Hematopoietic multipotent progenitor cell treated with erythropoietin and hydrocortisone succinate and interleukin-3 and kit ligand, for 6 days (in vitro differentiated cells): ENCODE measurements at places on chromosomes 4 and X.
A peak's percentile ranks its signal among the peaks of the same experiment; 100 is the strongest.

DNA sequence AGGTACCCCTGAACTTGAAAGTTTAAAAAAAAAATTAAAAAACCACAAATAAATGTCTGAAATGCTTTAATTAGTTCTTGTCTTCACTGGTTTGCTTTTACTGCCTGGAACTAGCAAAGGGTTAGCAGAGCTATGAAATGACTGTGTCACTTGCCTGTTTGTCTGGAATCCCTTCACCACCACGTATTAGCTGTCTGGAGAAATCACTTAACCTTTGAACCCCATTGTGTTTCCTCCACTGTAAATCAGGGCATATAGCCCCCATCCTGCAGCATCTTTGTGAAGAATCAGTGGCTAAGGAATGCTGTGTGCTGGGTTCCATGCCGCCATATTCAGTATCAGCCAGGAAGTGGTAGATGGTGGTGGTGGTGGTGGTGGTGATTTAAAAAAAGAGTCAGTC lies 6.3 kb downstream of the CYTL1 start:
- DNase-seq: no peak

DNA sequence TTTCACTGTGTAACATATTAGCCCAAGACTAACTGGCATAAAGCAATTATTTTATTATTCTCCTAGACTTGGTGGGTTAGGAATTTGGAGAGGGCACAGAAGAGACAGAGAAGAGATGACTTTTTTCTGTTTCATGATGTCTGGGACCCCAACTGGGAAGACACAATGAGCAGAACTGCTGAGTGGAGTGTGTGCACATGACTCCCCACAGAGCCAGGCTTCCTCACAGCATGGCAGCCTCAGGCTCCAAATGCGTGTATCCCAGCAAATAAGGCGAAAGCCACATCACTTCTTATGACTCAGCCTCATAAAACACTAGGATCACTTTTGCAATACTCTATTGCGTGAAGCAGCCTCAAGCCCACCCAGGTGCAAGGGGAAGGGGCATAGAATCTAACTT lies 68.4 kb downstream of the MFAP3L start:
- DNase-seq: no peak

DNA sequence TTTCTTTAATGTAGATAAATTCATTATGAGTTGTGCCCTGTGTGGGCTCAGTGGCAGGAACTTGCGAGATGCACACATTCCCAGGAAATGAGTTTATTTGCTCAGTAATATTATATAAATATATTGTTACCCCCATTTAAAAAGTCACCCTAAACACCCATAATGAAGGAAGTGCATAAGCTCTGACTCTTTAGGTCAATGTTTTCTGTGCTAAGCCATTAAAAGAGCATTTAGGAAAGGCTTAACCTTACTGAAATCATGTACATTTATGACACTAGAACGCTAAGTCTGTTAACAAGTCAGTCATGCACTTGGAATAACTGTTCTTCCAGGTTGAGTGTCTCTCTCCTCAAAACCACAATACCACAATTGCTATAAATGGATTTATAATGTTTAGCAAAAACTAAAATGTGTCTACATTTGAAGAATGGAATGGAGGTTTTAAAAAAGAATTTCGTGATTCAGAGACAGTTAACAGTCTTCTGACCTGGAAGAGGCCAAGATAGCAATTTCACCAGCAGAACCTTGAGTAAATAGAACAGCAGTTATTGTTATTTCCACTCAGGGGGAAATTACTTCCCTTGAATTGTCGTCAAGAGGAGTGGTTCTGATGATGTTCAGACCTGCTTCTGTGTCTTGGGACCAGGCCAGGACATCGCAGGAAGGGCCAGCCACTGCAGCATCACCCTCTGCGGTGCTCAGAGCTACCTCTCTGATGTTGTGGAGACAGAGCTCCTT lies 91.1 kb upstream of the VEGFC start:
- DNase-seq: no peak

GRCh38 chrX:77440330-77440729 lies 6.9 kb upstream of the FGF16 start:
- DNase-seq: no peak

GRCh38 chr4:111031596-111031995 lies 408.7 kb upstream of the PITX2 start:
- no peak for DNase-seq

DNA sequence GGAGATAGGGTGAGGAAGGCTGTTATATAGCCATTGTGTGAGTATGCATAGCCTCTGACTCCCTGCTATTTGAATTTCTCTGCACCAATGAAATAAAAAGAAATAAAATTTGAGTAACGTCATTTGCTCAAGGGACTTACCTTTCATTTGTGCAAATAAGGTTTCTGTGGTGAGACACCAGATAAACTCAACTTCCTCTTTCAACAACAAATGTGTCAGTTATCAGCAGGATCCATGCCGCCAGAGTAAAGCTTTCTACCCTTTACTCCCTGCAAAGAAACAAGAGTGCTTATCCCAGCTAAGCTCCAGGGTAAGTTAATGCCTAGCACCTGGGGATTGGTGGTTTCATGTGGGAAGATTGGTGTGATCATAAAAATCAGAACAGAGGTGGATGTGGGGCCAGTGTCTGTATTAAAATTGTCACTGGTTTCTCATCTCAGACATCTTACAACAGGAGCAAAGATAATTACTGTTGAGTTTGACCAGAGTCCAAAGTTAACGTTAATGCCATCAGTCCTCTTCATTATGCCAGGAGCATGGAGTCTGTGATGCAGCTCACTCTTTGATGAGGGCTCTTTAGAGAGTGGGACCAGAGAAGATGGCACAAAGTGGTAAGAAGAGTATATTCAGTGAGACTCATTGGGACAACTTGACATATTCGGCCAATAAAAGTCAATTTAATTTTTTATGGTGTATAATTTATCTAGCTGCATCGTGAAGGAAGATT lies at the start of gene P2RY10:
Gene P2RY10, plus strand, starts transcription at position 206 of the 727 bp plus-strand sequence. CDS start 15,130 bp downstream, outside the sequence.
- peak; percentile 60 for DNase-seq

DNA sequence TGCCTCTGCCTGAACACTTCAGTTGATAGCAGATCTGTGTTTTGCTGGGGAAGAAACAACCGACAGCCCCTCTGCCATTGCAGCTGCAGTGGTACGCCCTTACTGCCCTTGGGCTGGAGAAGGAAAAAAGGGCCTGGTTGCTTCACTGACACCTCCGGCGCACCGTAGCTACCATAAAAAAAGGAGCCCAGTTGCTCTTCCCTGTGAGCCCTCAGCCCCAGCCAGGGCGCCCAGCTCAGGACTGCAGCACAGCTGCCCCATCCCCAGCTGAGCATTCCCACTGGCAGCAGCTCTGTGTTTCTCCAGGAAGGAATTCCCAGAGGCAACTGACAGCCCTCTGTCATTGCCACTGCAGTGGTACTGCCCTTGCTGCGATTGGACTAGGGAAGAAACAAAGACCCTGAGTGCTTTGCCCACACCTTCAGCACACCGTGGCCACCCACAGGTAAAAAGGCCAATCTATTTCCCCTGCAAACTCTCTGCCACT lies 142.7 kb downstream of the DKK2 start:
- no peak for DNase-seq

DNA sequence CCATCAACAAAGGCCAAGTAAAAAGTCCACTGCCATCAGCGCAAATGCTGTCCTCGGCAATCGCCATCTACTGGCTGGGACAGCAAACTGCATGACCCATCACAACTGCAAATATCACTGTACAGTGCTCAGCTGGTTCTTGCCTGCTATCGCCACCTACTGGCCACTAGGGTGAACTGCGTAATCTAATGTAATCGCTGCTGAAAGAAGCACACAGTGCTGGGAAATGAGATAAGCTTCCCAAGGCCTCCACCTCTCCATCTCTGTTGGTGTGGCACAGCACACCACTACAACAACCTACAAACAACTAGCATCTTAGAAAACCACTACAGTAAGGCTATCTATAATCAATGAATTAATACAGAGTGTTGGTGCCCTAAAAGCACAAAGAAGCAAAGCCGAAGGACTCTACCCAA lies 298.3 kb downstream of the TEX13A start:
- DNase-seq: peak; percentile 77

DNA sequence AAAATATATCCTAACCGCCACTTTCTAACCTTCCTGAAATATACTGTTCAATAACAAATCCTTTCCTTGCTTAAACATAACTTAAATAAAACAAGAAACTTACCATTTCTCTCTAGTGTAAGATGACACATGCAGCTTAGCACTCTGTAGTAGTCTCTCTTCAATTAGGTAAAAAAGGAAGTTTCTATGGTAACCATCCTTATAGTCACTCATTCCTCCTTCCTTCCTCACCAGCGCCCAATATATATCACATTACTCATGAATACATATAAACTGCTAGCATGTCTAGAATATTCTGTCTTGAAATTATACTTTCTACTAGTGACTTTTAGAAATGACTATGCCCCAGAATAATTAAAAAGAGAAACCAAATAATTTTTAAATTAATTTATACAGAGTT lies 112.2 kb downstream of the SNCA start:
- DNase-seq: no peak

DNA sequence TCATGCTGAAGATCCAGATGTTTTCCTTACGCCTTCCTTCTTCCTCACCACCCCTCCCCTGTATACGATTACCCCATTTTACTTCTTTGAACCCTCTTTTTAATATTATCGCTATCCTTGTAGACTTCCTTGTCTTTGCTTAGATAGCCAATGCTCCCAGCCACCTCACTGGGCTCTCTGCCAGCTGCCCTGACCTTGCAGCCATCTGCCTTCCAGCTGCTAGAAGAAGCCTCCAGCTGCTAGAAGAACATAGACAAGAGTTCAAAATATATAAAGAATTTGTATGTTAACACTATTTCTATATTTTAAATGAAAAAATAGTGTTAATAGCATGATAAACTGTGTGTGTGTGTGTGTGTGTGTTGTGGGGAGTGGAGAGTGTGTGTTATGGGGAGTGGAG lies 374.7 kb downstream of the ANKRD50 start:
- peak; percentile 44 for DNase-seq

DNA sequence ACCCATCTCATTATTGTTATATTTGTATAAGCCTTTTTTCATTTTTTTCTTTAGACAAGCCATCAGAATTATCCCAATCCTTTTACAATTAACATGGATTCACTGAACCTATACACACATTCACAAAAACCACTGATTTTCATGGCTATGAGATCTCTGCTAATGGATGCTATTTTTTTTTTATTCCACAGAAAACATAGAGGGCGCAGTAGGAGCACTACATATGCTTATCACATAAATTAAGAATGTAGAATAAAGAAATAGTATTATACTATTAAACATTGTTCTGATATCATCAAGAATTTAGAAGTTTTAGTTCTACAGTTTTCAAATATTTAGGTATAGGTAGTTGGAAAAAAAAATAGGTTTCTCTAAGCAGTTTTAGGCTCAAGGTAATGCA lies 1477.4 kb downstream of the ARAP2 start:
- DNase-seq: no peak

GRCh38 chr4:3532751-3533422 lies 665 bp upstream of the LRPAP1 start:
- no peak for DNase-seq

GRCh38 chrX:152904151-152905080 lies 6.5 kb downstream of the ZNF185 start:
- peak; percentile 53 for DNase-seq

DNA sequence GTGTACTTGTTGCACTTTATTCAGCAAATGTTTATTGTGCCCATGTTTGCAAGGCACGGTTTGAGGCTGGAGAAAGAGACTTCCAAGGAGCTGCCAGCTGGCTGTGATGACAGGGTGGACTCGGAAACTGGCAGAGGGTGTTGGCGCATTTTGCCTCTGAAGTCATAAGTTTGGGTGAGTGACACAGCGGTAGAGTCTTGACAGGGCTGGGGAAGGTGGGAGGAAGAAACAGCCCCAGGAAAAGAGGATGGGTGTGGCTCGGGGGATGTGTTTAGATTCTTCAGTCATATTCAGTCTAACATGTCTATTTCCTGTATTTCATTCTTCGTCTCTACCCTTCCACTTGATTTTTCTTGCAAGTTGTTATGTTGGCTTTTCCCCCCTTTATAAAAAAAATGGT lies 77.0 kb upstream of the STOX2 start:
- no peak for DNase-seq

DNA sequence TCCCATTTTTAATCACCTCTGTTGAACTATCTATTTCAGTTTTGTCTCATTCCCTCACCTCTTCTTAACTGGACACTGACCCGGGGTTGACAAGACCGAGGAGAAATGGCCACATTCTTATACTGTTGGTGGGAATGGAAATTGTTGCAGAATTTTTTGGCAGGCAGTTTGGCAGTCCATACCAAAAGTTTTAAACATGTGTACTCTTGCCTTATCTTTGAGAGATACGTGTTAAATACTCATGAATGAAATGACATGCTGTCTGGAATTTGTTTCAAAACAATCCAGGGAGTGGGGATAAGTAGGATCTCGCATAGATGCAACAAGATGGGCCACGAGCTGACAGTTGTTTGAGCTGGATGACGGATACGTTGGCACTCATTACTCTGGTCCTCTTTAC lies 12.1 kb downstream of the FGFBP1 start:
- no peak for DNase-seq

DNA sequence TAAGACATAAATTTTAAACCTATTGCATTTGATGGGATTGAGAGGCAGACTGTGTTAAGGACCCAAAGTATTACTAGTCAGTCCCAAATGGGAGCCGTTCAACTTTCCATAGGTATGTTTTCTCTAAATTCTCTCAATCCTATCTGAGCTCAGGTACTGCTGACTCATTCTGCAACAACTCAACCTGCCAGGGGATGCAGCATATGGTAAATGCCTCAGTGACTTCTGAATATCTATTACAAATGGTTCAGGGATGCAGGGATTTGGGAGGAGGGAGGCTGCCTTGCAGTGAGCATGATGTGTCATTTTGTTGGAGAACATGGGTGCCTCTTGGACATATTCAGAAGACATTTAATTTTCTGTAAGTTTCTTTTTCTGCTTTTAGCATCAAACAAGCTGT lies 97.3 kb downstream of the HDAC8 start:
- no peak for DNase-seq

DNA sequence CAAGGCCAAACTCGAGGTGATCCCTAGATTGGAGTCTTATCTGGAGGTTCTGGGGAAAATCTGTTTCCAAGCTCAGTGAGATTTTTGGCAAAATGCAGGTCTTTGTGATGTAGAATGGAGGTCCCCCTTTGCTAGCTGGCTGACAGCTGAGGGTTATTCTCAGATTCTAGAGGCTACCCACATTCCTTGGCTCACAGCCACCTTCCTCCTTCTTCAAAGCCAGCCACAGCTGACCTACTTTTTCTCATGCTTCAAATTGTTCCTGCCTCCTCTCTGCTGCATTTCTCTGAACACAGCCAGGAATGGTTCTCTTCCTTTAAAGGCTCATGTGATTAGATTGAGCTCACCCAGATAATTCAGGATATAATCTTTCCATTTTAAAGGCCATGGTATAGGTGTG lies 86.9 kb downstream of the VCX3A start:
- DNase-seq: no peak

DNA sequence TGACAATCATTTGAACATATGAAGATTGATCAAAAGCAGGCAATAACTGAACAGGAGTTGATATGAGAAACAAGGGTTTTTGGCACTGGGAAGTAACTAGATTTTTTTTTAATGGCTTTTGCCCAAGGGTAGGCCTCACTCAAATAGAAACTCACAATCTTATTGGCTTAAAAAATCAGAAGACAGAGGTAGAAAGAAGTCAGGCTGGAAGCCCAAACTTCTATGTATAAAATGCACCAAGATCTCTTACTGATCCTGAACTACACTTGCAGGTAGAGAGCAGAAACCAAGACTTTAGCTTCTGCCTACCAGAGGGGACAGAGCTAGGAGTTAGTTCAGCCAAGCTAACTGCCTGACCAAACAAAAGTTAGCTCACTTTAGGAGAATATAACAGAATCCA lies 74.9 kb downstream of the ADGRA3 start:
- no peak for DNase-seq

GRCh38 chr4:3040452-3041191 lies 33.7 kb downstream of the HTT-AS start:
- DNase-seq: no peak

- DNase-seq: no peak
Measured at GRCh38 chrX:2299871-2300270, 200.9 kb downstream of the DHRSX start.
